ENCODE measurements at places on chromosomes 2 and 18. TPM values are rescaled to one million over a fixed set of nuclear protein-coding genes. Genes with fewer than 3 reads are reported as not detected.

Gene KHK
- total RNA-seq: 5.6 TPM

Gene AQP12B
- not detected for total RNA-seq

Gene LANCL1
- total RNA-seq: 43.5 TPM

Gene CXCR2
- 0.13 TPM for total RNA-seq

Gene LRP1B
- total RNA-seq: not detected

Gene MEP1B
- total RNA-seq: not detected

Gene ANKRD30BL
- not detected for total RNA-seq

Gene C1GALT1C1L
- total RNA-seq: not detected

Gene LBX2
- 1.8 TPM for total RNA-seq

Gene SIX2
- not detected for total RNA-seq

Gene NFATC1
- 44.5 TPM for total RNA-seq

Gene KANSL1L
- 4.6 TPM for total RNA-seq
